Tibial artery (tissue), 4 donors: ENCODE measurements at places on chromosomes 3 and 15.
A peak's percentile ranks its signal among the peaks of the same experiment; 100 is the strongest.

- no peak for DNase-seq
Measured at GRCh38 chr3:58321791-58322190, 10.9 kb upstream of the PXK start.

DNA sequence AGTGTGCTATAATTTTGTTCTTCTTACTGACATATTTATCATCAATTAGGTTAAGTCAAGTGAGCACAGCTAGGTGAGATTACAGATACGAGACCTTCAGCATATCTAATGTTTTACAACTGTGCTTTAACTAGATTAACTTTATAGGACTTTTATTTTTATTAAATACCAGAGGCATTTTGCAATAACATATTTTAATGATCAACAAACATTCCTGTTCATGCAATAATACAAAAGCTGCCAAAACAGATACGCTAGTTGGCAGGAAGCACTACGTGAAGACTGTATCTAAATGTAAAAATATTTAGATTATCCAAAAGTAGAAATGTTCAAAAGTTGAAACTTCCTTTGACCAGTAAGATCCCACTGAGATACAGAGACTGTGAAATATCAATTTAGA is 139.1 kb downstream of the CBLB start:
- no peak for DNase-seq

DNA sequence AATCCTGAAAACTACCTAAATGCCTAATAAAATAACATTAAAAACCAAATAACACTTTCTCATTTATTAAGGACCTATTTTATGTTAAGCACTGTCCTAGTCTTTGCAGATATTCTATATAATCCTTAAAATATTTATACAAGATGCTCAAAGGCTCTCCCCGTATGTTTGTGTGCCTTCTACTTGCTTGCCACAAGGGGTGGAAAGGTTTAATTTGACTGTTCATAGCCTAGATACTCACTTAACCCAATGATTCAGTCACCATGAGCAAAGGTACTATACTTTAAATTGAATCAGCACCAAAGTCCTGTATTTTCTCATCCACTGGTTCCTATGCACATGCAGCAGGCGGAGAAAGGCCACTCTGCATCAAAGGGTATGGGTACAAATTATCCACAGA is 32.0 kb downstream of the LSAMP start:
- DNase-seq = no peak

- no peak for DNase-seq
Measured at GRCh38 chr3:107904536-107905066, 186.2 kb downstream of the CD47 start.

DNA sequence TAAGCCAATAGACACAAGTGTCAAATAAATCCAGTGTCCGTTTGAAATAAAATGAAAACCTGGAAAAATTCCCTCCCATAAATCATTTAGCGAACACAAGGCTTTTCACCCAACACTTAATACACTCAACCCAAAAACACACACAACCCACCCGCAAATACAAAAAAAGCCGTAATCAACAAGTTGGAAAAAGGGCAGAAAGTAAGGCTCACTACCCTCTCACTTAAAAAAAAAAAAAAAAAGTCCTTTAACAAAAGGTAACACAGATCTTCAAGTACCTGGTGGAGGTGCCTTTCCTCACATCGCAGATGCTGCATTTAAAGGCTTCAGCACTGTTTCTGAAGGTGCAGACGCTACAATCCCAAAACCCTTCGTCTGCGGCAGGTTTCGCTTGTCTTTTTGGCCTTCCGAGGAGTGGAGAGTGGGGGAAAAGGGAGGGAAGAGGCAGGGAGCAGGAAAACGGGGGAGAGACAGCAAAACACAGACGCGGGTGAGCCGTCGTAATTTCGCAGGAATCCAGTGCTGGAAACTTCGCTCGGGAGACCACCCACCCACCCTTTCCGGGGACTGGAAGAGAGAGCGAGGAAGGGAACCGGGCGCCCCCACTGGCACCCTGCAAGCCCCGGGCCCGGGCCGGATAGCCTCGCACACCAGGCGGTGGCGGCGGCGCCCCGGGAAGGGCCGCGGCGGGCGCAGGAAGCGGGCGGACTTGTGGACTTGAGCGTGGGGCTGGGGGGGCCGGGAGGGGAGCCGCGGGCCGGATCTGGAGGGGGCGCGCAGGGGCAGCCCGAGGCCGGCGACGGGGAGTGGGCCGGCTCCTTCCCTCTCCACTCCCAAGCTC is 401.8 kb downstream of the SHQ1 start:
- DNase-seq = no peak

DNA sequence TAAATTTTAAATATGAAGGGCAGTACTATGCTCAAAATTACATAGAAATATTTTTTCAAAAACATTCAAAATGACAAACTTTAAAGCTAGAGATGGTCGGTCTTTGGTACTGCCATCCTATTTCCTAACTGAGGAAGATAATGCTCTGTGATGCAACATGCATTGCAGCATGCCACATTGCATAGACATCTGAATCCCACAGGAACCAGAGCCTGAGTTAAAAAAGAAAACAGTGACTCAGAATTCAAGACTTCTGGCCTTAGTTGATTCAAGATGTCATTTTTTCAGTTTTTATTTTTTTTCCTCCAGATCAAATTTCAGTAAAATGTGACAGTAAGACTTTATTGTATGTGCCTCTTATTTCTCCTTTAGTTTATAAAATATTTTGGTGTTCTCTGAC is 33.1 kb downstream of the TP63 start:
- peak; percentile 27 for DNase-seq

DNA sequence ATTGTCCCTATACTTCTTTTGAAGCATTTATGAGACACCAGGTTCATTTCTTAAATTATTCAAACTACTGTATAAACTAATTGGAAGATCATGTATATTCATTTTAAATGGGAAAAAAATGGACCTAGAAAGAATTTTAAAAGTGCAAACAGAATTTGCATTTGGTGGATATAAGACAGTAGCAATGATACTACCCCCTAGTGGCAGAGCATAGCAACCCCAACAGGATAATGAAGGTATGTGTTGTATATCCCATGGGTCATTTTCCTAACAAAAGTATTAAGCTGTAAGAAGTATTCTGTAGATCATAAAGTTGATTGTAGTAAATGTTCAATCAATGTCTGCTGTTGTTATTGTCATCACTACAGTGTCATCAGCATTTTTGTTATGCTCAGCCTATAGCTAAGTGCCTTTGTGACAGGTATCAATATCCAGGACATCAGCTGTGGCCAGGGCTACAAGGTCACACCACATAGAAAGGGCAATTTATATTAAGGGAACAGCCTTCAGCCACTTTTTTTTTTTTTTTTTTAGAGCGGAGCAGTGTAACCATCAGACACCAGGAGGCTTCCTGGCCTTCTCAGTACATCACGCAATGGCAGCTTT is 175.8 kb downstream of the FOXB1 start:
- no peak for DNase-seq

DNA sequence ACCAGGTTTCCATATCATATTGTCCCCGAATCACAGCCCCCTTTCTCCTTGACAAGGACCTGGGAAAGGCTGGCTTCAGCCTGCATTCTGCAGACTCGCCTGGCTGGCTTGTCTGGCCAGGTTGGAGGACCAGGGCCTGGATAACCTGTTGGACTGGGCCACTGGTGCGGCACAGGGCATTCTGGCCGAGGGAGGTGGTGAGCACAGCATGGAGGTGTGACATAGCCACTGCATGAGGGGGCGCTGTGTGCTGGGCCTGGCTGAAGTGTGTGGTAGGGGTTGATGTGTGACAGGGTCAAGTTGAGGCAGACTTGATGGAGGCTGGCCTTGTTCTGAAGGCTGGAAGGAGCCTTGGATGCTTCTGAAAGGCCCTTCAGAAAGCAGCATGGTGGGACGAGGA is 2.9 kb downstream of the ESYT3 start:
- no peak for DNase-seq

GRCh38 chr3:182605882-182606611 is 187.3 kb upstream of the ATP11B start:
- no peak for DNase-seq

- no peak for DNase-seq
Measured at GRCh38 chr15:80861731-80862170, 82.6 kb downstream of the CEMIP start.

DNA sequence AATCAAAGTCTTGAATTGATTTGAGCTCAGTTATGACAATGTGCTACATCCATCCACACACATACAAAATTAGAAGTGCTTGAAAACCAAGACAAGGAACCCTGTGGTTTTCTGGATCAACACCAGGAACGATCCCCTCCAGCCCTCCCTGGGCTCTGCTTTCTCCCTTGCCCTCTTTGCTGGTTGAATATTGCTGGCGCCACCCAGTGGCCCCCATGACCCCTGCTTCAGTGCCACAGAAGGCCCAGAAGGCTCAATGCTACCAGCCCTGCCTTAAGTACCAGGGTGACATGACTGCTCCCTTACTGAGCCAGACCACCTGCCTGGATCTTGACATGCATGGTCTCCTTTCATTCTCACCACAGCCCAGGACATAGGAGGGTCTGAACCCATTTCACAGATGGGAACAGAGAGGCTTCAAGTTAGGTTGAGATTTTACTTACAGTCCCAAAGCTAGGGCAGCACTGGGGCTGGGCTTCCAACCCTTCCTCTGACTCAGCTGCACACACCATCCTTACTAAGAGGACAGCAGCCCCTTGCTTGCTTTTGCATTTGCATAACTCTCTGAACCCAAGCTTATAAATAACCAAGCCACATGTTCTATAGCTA is 15.0 kb downstream of the IL12A start:
- no peak for DNase-seq

DNA sequence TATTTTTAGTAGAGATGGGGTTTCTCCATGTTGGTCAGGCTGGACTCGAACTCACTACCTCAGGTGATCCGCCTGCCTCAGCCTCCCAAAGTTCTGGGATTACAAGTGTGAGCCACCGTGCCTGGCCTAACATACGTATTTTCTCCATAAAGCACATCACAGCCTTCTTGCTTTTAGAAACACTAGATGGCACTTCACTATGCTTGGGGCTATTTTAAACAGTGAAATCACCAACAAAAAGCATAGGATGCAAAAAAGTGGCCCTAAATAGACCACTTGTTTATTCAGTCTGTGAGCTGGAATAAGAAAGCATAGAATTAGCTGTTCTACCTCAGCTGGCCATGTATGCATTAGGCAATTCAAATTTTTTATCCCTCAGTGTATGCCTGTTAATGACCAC is 46.0 kb downstream of the PRICKLE2 start:
- DNase-seq = no peak
